ENCODE measurements at places on chromosomes 5 and 9. TPM values are rescaled to one million over a fixed set of nuclear protein-coding genes. Genes with fewer than 3 reads are reported as not detected.
A peak's percentile ranks its signal among the peaks of the same experiment; 100 is the strongest.

Gene SPINK9
- total RNA-seq = not detected

Gene FGD3
- total RNA-seq = 80.2 TPM

Gene TXNDC8
- not detected for total RNA-seq

Gene EPB41L4A
- 0.30 TPM for total RNA-seq

Gene CCNB1
- total RNA-seq = 175 TPM

Gene SLC4A9
- total RNA-seq = 0.26 TPM

Gene SH2D3C
- total RNA-seq = 46.8 TPM

Gene SHOC1
- total RNA-seq = not detected

Gene PROB1
- 6.4 TPM for total RNA-seq

Gene SH3GL2
- not detected for total RNA-seq

Gene PCDHB14
- total RNA-seq = not detected

Gene SNX18
- total RNA-seq = 4.3 TPM

Gene BHMT
- not detected for total RNA-seq

Gene FBP1
- total RNA-seq = 0.85 TPM

DNA sequence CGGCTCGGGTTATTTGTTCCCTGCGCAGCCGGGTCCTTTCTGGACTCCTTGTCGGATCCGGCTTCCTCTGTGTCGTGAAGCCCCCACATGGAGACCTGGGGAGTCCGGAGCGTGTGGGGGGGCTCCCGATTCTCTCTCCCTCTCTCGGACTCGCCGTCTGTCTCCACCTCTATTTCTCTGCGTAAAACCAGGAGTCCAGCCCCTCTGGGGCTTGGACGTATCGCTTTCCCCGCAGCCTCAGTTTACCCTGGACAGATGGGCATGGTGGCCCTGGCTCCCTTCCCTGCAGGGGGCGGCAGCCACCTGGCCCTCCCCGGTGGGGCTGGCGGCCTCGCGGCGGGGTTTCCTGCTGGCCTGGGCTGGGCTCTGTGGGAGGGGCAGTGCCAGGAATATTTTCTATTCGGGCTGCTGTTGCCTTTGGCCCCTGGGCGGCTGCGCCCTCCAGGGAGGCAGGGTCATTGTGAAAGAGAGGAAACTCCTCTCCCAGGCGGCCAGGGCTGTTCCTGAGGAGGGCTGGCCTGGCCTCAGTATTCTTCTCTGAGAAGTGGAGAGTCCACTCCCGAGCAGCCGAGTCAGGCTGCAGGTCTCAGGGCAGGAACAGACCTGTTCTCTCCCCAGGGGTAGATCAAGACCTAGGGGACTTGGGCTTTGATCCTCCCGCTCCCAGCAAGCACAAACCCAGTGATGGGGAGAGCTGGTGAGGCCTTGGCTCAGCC is 665 bp downstream of the ASS1 start:
- ATAC-seq = no peak

DNA sequence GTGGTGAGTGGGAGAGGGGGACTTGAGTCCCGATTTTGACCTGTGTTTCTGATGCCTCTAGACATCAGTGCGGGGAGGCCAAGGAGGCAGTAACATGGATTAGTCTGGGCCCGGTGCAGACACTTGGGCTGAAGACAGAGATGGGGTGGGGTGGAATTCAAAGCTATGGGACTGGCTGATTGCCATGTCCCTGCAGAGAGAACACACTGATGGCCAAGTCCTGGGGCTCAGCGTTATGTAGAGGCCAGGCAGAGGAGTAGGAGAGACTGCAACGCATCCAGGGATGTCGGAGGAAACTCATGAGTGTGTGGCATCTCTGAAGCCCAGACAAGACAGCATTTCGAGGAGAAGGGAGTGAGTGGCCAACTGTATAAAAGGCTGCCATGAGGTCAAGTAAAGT is 30.1 kb downstream of the PSD2 start:
- ATAC-seq = no peak

- no peak for ATAC-seq
These were observed 69.7 kb downstream of the WNK2 start for GRCh38 chr9:93253633-93254032.

DNA sequence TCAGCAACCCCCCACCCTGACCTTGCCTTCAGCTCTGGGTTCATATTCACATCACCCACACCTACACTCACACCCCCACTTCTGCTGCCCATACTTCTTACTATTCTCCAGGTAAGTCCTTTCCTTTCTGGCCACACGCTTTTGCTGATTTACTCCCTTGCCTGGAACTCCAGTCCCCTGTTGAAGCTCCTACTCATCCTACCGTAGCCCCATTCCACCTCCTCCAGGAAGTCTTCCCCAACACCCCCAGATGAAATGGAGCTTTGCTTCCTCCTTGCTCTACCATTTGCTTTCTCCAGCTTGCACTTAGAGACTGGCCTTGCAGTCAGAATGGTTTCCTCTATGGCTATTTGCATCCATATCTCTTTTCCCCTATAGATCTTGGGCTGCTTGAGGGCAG is 182.3 kb downstream of the MELK start:
- no peak for ATAC-seq

DNA sequence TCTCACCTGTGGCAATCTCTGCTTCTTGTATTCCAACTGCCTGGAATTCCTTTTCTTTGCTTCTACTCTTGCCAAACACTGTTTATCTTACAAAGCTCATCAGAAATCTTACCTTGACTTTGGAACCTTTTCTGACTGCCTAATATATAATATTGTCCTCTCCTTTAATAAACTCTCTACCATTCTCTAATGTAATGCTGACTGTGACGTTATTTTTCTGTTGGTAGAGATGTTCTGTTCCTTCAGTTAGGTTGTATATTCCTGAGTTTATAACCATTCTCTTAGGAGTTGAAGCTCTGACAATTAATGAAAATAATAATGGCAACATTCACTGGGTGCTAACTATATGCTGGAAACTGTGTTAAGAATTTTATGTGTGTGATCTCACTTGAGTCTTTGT is 188.8 kb upstream of the ATP10B start:
- ATAC-seq = no peak

GRCh38 chr9:129208207-129209032 is 30.4 kb upstream of the IER5L start:
- ATAC-seq = no peak

DNA sequence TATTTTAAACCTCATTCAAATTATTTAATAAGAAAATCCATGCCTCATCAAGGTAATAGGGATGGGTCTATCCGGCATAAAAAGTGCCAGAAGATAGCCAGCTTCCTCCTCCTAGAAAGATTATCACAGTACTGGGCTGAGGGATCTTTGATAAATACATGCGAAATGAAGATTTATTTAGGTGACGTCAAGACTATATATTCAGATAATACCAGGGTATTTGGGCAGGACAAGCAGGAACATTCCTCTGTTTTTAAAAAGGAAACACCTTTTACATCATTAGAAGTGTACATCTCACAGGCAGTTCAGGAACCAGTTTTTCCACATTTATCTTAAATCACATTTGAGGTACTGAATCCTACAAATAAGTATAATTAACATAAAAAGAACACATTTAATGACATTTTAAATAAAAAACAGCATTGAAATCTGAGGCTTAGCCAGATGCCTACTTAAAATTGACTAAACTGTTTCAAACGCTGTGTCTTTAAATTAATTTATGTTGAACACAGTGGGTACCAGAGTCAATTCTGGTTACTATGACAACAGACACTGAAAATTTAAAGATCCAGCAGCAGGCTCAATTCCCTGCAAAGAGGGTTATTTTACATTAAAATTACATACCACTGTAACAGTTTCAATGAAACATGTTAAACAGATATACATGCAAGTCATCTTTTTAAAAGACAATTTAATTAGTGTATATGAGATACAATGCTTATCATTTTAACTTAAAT is 124.7 kb upstream of the SLCO6A1 start:
- ATAC-seq = no peak

DNA sequence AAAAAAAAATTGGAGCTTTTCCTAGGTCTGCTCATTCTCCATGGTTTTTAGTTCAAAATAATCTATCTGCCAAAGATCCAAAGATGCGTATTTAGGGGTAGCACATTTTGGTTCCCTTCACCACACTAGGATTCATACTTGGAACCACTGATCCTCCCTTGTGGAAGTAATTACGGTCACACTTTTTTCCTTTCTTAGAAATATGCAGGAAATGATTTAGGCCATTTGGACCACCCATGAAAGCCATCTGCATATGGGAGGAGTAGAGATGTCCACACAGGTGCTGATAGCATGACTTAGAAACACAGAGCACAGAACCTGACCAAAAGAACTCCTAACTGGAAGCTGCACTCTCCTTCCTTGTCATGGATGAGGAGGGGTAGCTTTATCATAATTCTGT is 105.9 kb upstream of the RAI14 start:
- no peak for ATAC-seq

DNA sequence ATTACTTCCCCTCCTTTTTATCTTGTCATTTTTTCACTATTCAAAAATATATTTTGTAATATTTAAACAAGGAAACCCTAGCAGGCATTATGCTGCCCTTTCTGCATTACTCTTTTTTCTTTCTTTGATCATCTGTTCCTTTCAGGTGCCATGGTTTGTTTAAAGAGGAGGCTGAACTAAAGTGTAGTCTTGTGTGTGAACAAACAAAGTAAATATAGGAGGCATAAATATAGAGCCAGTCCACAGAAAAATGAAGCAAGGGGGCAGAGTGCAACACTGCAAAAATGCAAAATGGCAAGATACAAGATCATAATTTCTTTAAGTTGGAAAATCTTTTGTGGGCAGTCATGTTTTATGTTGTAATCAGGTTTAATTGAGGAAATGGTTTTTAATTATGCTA is 947.3 kb upstream of the COX7C start:
- no peak for ATAC-seq

- ATAC-seq = no peak
These were observed 2.5 kb downstream of the MYMK start for GRCh38 chr9:133522073-133522910.

GRCh38 chr5:23483090-23483489 is 24.3 kb upstream of the PRDM9 start:
- no peak for ATAC-seq

GRCh38 chr9:110092792-110093191 is 115.2 kb downstream of the C9orf152 start:
- no peak for ATAC-seq

DNA sequence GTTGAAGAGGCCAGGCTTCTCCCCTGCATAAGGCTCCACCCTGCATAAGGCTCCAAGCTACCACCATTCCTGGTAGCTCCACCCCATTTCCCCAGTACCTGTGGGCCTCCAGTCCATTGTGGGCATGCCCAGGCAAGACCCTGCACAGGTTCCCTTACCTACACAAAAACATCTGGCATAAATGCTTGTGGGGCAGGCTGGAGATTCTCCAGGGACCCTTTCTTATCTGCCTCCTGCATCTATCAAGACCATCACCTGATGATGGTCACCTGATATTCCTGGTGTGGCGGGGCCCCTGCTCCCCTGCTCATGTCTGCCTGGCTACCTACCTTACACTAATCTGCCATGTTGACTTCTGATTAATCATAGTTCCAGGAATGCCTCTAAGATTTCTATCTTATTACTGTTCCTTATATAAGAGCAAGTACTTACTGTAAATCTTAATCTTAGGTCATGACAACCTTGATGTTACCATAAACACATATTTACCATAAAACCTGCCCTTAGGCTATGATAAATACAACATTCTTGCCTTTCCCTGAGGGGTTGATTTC is 41.0 kb downstream of the FGD3 start:
- peak; percentile 82 for ATAC-seq

- peak; percentile 95 for ATAC-seq
These were observed 6.1 kb downstream of the SUSD3 start for GRCh38 chr9:93064392-93065134.

GRCh38 chr9:19999491-20000057 is 210.7 kb upstream of the SLC24A2 start:
- ATAC-seq = peak; percentile 93

DNA sequence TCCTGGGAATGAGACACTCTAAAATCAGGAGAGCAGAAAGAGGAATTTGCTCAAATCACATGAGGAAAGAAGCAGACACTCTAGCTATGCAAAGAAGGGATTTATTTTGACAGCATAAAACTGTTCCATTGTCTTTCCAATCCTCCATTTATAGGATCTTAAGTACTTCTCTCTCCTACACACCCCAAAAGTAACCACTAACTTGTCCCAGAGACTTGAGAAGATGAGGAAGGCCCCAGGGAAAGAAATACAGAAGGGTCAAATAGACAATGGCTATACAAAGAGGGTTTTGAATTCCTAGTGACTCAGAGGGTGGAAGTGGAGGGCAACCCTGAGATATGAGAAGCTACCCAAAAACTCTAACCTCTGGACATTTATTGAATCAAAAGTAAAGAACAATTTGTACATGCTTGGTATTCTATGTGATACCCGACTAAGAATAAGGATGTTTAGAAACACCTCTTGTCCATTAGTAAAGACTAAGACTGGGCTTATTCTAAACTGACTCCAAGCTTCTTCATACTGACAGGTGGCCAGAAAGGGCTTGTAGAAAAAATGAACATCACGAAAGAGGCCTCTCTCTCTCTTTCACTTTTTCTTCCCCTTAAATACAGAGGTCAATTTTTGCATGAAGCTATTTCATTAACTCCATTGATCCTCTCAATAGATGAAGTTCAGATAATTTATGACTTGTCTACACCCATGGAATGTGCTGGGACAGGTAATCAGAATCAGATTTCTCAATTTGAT is 20.6 kb downstream of the DMAC1 start:
- ATAC-seq = no peak

- ATAC-seq = no peak
These were observed 95.5 kb upstream of the CACNA1B start for GRCh38 chr9:137781906-137782585.

DNA sequence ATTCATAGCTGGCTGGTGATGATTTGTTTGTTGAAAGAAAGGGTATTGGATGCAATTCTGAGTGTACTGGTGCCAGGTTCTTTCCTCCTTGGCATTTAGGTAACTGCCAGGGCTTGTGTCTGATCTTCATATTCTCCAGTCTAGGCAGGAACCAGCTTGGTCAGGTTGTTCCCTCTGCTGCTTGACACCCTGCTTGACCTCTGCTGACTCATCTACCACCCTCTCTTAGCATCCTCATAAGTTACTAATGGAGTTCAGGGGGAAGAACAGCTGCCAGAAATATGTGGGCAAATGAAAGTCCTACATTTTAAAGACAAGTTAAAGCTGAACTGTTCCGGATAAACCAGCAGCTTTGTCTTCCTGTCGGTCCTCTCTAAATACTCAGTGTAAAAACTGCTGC is 116.1 kb upstream of the TNC start:
- peak; percentile 26 for ATAC-seq

DNA sequence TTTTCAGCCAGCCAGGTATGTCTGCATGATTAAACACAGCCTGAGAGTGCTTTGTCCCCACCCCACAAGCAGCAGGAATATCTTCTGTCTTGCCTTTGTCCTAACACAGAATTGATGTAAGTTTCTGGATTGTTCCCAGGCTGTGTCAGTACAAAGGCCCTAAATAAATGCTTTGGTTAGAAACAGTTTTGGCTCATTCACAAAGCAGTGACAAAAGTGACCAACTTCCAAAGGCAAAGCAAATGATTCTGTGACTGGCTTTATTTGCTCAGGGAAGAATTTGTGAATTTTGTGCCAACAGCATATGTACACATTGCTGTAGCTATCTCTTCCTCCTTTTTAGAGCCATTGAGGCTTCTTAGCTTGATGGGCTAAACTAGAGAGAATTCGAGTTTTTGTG is 133.7 kb downstream of the PLPPR1 start:
- no peak for ATAC-seq
